LNCaP clone FGC (cell line): ENCODE measurements at places on chromosomes 7 and 10.

- no peak for DNase-seq
These were observed 630.0 kb upstream of the MBL2 start for GRCh38 chr10:53402594-53402993.

DNA sequence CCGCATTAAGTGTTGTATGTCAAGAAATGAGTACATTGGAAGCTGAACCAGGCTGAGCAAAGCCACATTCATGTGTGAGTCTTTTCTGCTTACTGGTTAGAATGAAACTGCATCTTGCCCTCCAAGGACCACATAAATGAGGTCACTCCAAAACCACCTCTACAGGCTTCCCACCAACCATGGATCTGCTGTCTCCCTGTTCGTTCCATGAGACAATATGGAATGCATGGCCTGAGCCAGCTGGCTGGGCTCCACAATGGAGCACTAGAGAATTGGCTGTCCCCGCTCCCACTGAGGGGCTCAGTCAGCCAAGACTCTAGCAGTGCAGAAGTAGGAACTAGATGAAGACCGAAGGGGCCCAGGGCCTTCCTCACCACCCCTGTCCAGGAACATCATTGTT, 120.8 kb downstream of the TNS3 start:
- no peak for DNase-seq

GRCh38 chr10:20648263-20648874, 248.7 kb downstream of the NEBL start:
- no peak for DNase-seq

GRCh38 chr7:42792841-42793240, 119.0 kb downstream of the C7orf25 start:
- peak; percentile 1 for DNase-seq

GRCh38 chr10:104274762-104275721, 6.1 kb downstream of the GSTO2 start:
- DNase-seq, result no peak

- no peak for DNase-seq
These were observed 54.3 kb upstream of the CABCOCO1 start for GRCh38 chr10:61608255-61609033.
